SW 1271 (cell line): ENCODE measurements at places on chromosomes 1 and 21.

DNA sequence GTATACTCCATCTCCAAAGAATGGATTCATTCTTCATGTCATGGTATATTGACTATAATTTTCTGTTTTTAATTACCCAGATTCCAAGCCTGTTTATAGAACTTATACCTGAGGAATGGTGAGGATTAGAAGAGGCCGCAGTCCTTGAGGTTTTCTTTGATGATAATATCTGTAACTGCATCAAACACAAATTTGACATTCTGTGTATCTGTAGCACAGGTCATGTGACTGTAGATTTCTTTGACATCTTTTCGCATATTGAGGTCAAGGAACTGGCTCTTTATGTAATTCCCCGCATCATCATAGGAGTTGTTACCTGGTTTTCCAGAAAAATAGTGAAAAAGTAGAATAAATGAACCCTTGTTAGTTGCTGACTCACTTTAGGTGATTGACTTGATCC lies 16.2 kb downstream of the GNAT2 start:
- DNase-seq: no peak

DNA sequence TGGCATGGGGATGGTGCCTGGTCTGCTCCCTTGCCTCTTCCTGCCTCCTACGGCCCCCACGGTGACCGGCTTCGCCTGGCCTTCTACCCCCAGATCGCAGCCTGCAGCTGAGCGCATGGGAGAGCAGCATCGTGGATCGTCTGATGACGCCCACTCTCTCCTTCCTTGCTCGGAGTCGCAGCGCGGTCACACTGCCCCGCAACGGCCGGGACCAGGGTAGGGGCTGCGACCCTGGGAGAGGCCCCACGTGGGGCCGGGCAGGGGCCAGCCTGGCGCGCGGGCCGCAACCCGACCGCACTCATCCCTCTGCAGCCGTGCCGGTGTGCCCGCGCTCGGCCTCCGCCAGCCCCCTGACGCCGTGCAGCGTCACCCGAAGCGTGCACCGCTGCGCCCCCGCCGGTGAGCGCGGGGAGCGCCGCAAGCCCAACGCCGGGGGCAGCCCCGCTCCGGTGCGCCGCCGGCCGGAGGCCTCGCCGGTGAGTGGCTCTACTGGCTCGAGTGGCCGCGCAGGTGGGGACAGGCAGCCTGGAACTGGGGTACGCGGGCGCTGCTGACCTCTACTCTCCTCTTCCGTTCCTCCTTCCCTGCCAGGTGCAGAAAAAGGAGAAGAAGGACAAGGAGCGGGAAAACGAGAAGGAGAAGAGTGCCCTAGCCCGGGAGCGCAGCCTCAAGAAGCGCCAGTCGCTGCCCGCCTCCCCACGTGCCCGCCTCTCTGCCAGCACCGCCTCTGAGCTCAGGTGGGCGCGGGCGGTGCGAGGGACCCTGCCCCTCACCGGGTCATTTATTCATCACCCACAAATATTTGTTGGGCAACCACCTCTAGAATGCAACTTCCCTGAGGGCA lies 20.4 kb downstream of the MAP7D1 start:
- DNase-seq: no peak

- no peak for DNase-seq
These were observed 1.4 kb downstream of the CXADR start for GRCh38 chr21:17514124-17514845.

GRCh38 chr1:233304489-233305102 lies 9.1 kb upstream of the PCNX2 start:
- peak; percentile 27 for DNase-seq

GRCh38 chr1:217943361-217943760 lies 312.2 kb downstream of the SPATA17 start:
- no peak for DNase-seq

DNA sequence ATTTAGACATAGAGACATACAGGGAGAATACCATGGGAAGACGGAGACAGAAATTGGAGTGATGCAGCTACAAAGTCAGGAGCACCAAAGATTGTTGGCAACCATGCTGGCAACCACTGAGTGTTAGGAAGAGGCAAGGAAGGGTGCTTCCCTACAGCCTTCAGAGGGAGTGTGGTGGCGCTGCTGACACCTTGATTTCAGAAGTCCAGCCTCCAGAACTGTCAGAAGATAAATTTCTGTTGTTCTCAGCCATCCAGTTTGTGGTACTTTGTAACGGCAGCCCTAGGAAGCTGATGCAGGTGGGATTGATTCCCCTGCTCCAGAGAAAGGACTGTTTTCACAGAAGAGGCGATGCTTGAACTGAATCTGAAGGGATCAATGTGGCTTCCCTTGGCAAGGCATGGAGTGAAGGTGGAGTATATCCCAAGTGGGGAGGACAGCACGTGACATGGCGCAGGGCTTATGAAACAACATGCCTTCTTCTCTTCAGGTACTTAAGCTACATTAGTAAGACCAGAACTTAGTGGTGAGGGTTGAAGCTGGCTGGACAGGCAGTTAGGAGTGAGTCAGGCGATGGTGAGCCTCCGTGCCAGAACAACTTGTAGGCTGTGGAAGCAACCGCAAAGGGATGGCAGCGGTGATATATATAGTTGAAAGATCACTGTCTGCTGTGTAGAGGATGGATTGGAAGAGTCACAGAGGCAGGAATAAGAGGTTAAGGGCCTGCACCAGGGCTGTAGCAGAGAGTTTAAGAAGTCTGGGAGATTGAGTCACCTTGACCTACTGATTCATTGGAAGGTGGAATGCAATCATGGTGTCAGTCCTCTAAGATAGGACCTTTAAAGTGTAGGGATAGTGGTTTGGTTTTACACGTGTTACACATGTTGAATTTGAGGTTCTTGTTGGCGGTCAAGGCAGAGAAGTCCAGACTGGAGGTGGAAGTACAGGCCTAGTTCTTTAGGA lies 2.1 kb downstream of the LEPR start:
- no peak for DNase-seq
